Bronchial smooth muscle cell (primary cell): ENCODE measurements at places on chromosomes 7 and 10. TPM values are rescaled to one million over a fixed set of nuclear protein-coding genes. Genes with fewer than 3 reads are reported as not detected.

NKX1-2 gene
- not detected in 2 replicates for total RNA-seq

SPDYE6 gene
- not detected in 2 replicates for total RNA-seq

NPM3 gene
- total RNA-seq, result 93.2 and 113 TPM in 2 replicates

SLC18A3 gene
- total RNA-seq, result not detected in 2 replicates

NCOA4 gene
- total RNA-seq, result 176 and 203 TPM in 2 replicates

TEX47 gene
- total RNA-seq, result not detected in 2 replicates

ABCC2 gene
- total RNA-seq, result 0.47 and 0.60 TPM in 2 replicates

FAM180A gene
- total RNA-seq, result 14.7 and 20.2 TPM in 2 replicates

ZC3HAV1L gene
- total RNA-seq, result 2.8 and 3.8 TPM in 2 replicates

SPDYE5 gene
- not detected in 2 replicates for total RNA-seq

ZPBP gene
- total RNA-seq, result not detected in 2 replicates

SH2B2 gene
- total RNA-seq, result 0.94 and 0.95 TPM in 2 replicates

DNAH11 gene
- total RNA-seq, result under 0.01 and 0.95 TPM in 2 replicates

DKK1 gene
- 11.0 and 18.4 TPM in 2 replicates for total RNA-seq

HOXA13 gene
- not detected in 2 replicates for total RNA-seq

SPDYE8 gene
- not detected in 2 replicates for total RNA-seq

ELMO1 gene
- 0.16 and 0.26 TPM in 2 replicates for total RNA-seq

PRF1 gene
- total RNA-seq, result not detected in 2 replicates

EBLN1 gene
- total RNA-seq, result not detected in 2 replicates

NXPH1 gene
- total RNA-seq, result not detected in 2 replicates

ASB10 gene
- total RNA-seq, result not detected in 2 replicates

MMRN2 gene
- 1.5 and 4.6 TPM in 2 replicates for total RNA-seq

TMEM213 gene
- not detected in 2 replicates for total RNA-seq

VAX1 gene
- total RNA-seq, result not detected in 2 replicates

ST8SIA6 gene
- under 0.01 TPM in 1 of 2 replicates, not detected in the other for total RNA-seq
